Activated T-helper 2 cell treated with anti-CD3 and anti-CD28 coated beads, Interferon-gamma antibody, Interleukin-2, Interleukin-4, amounts not matched to agents 10 μg/mL and 5 μg/mL and 100 μg/mL, durations not matched to agents 14 hours and 24 hours and 36 hours (primary cell): ENCODE measurements at places on chromosomes 6 and 20.

- DNase-seq: no peak
Measured at GRCh38 chr20:34163307-34163706, 51.3 kb upstream of the EIF2S2 start.

GRCh38 chr6:111625461-111626391, 20.0 kb upstream of the TRAF3IP2 start:
- DNase-seq: no peak

- DNase-seq: no peak
Measured at GRCh38 chr6:79423216-79423615, 114.0 kb downstream of the LCA5 start.

DNA sequence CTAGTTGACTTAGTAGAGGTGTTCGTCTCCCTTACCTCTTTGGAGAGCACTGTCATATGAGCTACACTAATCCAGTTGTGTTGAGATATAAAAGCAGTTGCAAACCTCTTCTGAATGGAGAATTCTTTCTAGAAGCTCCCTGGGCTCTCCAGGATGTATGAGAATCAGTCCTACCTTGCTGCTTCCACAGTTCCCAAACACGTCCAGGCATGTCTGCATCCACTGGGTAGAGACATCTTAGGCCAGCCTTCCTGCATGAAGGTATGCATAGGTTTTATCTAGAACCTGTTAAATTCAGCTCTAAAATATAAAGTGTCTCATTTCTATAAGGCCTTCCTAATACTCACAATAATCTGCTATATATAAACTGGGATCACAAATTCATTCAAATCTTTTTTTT, 297.7 kb downstream of the CDC5L start:
- no peak for DNase-seq

GRCh38 chr6:13203145-13203544, 125.2 kb downstream of the TBC1D7 start:
- no peak for DNase-seq

- DNase-seq: peak; percentile 39
Measured at GRCh38 chr6:119313937-119314884, 35.4 kb downstream of the MAN1A1 start.

- no peak for DNase-seq
Measured at GRCh38 chr20:9642882-9643281, 128.5 kb downstream of the LAMP5 start.

DNA sequence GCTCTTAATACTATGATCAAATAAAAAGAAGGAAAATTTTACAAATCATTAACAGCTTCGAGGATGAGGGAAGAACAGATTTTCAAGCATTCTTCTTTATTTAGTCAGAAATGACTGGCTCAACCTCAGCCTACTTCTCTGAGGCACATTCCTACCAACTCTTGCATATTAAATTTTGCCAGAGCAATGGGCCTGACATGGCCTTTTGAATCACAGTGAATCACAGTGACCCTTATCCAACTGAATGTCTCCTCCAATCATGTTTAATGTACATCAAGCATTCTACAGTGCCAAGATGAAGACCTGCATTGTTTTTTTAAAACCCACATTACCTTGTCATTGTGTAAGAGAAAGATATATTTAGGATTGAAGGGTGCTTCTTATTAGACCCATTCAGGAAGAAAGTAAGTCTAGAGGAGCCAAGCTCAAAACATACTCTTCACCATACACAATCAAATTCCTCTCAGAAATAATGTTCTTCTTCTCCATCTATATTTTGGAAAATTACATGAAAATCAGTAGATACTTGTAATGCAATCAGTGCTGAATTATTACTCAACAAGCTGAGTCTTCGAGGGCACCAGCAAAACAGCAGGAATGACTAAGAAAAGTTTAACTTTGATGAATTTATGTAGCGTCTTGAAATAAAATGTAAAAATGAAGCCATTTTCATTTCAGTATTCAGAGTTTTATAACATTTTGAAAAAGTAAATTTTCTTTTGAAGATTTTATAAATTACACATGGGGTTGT, 44.1 kb upstream of the MOXD1 start:
- no peak for DNase-seq

GRCh38 chr20:57156011-57156729, 110.3 kb downstream of the BMP7 start:
- no peak for DNase-seq

GRCh38 chr20:23879811-23880374, 345 bp upstream of the CST5 start:
- no peak for DNase-seq

DNA sequence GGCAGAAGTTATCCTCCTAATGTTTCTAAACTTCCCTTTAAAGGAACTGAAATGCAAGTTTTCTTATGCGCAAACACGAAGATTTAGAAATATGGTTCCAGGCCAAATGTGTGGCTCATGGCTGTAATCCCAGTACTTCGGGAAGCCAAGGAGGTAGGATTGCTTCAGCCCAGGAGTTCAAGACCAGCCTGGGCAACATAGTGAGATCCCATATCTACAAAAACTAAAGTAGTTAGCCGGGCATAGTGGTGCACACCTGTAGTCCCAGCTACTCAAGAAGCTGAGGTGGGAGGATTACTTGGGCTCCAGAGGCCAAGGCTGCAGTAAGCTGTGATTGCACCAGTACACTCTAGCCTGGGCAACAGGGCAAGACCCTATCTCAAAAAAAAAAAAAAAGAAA, 95.8 kb upstream of the SCAF8 start:
- no peak for DNase-seq

DNA sequence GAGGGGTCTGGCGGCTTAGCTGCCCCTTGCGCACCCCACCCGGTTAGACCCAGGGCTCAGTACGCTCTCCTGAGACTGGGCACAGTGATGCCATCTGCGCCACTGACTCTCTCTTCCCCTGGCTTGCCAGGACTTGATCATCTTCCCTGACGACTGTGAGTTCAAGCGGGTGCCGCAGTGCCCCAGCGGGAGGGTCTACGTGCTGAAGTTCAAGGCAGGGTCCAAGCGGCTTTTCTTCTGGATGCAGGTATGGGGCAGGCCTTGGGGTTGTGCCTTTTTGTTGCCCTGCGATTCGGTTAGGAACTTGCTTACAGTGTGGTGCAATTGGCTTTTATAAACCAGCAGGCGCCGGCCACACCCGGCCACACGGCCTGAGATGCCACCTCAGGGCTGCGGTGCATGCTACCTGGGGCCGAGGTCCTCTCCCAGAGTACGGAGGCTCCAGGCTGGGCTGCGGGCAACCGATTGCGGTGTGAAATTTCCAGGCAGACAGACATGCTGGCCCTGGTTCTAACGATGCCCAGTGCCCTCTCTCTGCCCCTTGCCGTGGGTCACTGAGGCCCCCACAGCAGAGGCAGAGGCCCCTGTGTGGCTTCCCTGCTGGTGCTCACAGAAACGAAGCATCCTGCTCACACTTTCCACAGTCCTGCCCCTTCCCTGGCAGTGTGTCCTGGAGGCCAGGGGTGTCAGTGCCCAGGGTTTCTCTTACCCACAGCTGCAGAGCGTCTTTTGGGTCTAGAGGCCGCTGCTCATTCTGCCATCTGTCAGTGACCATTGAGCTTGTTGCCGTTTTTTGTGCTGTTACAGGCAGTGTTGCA, 1.7 kb downstream of the ADRM1 start:
- no peak for DNase-seq

DNA sequence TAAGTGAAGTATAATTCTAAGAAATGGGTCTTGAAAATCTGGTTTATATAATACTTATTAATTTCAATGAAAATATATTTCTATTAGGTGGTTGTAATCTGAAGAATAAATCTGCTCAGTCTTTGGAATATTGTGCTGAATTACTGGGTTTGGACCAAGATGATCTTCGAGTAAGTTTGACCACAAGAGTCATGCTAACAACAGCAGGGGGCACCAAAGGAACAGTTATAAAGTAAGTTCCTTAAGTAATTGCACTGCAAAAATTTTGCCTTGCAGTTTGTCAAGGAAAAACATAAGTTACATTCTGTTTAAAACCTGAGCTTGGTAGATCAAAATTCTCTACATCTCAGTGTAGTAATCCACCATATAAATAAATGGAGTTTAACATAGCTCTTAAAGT, 106.0 kb downstream of the MYO6 start:
- no peak for DNase-seq

- DNase-seq: no peak
Measured at GRCh38 chr6:82906489-82906888, 159.2 kb downstream of the UBE3D start.

DNA sequence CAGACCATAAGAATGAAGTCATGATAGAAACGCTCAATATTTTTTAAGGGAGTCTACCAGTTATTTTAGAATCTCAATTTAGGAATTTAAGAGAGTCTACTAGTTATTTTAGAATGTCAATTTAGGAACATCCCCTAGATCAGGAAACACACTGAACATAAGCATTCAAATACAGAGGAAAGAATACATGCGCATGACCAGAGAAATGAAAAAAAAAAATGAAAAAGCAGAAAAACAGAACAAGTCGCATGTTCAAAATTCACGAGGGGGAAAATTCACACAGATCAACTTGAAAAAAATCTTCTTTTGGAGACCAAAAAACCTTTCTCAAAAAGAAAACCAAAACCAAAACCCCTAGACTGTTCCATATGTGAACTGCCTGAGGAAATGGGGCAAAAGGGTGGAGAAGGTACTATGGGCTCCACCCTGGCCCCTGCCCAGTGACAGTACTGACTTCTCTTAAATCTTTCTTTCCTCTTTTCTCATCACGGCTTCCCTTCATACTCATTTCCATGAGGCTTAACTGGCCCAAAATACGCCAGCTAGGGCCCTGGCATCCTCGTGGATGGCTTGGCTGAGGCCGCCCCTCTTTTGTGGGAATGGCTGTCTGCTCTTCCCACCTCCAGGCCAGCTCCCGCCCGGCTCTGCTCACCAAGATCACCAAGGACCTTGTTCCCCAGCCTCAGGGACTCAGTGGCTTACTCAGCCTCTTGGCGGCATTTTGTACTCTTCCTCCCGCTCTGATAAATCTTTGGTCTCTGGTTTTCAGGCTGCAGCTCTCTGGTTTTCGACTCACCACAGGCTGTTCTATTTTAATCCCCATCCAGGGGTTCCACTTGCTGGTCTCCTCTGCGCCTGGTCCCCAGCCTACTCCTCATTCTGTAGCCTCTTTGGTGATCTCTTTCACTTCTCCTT, 11.2 kb downstream of the ZBTB2 start:
- DNase-seq: peak; percentile 31

DNA sequence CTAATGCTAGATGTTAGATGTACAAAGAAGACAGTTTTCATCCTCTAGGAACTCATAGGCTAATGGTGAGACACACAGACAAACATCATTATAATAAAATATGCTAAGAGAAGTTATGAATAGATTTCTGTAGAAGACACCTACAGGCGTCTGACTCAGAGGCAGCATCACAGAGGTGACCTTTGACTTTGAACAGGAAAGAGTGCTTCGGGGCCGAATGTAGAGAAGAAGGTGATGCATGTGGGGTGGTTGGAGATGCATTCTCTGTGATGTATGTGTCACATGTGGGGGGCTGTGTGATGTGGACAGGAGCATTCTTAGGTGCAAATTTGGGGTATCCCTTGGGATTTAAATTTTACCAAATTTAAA, 6.8 kb downstream of the GUCA1A start:
- no peak for DNase-seq

DNA sequence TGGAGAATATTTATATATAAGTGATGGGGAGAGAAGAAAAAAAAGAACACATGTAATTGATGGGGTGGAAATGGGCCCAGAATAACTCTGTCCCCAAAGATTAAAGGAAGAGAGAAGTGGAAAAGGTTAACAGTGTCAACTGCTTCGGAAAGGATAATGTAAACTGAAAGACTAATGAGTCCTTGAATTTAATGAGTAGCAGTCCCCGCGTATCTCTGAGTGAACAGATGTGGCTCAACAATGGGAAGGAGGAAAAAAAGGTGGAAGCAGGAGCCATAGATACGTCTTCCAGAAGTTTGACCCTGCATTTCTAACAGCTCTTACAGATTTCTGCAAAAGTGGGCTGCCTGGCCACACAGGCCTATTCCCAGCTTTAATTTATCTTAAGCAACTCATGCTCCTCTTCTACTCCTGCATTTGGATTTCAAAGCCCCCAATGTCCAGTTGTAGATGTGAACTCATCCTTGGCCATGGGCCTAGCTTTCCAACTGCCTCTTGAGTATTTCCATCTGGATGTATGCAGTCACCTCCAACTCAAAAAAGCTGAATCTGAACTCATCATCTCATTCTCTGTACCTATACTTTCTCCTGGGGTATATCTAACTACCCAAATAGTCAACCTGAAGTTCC, 61.3 kb downstream of the DST start:
- no peak for DNase-seq

DNA sequence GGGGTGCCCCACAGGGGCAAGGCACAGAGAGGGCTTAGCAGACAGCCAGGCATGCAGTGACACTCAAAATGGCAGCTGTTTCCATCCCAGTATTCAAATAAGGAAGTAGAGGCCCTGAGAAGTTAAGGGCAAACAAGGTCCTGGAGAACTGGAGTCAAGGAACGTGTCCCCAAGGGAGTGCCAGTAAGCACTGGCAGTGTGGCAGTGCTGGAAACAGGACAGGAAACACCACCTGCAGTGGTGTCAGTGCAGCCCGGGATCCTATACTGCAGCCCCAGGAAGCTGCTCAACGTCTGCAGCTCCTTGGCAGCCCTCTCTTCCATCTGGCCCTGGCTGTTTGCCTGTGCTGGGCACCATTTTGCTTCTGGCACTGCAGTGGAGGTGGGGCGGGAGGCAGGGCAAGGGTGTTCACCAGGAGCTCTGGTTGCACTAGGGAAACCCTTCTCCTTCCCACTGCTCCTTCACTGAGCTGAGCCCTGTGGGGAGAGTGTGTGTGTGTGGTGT, 56.3 kb downstream of the EDN3 start:
- no peak for DNase-seq

DNA sequence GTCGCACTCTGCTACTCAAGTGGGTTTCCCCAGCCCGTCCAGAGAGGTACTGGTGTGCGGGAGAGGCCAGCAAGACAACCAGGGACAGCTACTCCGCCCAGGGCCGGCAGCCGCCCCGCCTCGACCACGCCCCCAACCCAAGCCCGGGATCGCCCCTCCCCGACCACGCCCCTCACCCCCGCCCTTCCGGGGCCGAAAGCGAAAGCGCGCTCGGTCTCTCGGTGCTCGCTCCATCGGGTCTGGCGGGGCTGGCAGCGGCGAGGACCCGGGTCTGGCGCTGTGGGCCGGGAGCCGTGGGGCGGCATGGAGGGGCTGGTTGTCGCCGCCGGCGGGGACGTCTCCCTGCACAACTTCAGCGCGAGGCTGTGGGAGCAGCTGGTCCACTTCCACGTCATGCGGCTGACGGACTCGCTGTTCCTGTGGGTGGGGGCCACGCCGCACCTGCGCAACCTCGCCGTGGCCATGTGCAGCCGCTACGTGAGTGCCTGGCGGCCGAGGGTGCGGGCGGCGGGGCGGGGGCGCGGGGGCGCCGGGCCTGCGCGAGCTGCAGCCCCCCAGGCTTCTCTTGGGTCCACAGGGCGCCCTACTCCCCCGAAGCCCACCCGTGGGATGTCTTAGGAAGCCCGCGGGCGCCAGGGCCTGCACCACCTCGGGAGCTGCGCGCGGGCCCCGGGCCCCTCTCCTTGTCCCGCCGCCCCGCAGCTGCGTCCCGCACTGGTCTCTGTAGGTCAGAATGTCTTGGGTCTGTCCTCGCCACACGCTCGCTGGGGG, at the start of gene PSMG4:
PSMG4 (plus strand) TSS at position 228 of the 771 bp plus-strand sequence; CDS start at position 304, 76 bp downstream.
- DNase-seq: peak; percentile 90
